Caco-2 (cell line): ENCODE measurements at places on chromosomes 13 and 19. TPM values are rescaled to one million over a fixed set of nuclear protein-coding genes. Genes with fewer than 3 reads are reported as not detected.

SYNGR4 gene
- 0.32 TPM in 1 of 2 replicates, not detected in the other for total RNA-seq

C13orf46 gene
- not detected in 2 replicates for total RNA-seq

- peak overlapping the region; percentile 16 for H3K4me3 ChIP-seq
- DNase-seq: peak; percentile 75
- H3K27ac ChIP-seq: no peak overlapping the region
These were observed 5.4 kb downstream of the KLK1 start for GRCh38 chr19:50817941-50818858.

DNA sequence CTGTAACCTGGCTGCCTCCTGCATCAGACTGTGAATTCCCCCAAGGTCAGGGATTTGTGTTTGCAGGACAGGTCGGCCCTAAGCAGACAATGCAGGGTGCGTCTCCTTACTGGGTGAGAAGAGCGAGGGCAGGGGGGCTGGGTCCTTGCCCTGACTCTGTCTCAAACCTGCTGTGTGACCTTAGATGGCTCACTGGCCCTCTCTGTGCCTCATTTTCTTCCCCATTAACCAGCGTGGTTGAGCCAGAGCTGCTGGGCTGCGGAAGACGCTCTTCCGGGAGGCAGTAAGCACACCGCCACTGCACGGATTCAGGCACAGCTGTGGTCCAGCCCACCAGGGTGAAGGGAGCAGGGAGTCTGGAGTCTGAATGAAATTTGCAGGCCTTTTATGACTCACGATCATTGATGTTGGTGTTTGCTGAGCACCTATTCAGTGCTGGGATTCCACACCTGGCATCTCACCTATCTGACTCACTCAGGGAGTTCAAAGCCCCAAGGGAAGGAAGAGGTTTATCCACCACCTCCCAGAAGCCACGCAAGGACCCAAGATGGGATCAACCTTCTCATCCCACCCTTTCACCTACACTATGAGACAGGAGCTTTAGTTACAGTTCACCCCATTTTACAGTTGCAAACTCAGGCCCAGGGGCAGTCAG is 2.5 kb downstream of the AKT1S1 start:
- peaks cover 9% of the 10 kb centered on the region; the same call in 1 of the 2 replicates for H3K4me1 ChIP-seq
- no peak overlapping the region for H3K27ac ChIP-seq
- H3K36me3 ChIP-seq: peaks cover 6% of the 10 kb centered on the region
- DNase-seq: no peak

GRCh38 chr13:40388617-40389016 is 277.8 kb downstream of the FOXO1 start:
- H3K4me1 ChIP-seq: no peaks in the 10 kb centered on the region
- no peak for DNase-seq
- H3K4me3 ChIP-seq: no peak overlapping the region
- no peaks in the 10 kb centered on the region for H3K36me3 ChIP-seq
- no peak overlapping the region for H3K27ac ChIP-seq

DNA sequence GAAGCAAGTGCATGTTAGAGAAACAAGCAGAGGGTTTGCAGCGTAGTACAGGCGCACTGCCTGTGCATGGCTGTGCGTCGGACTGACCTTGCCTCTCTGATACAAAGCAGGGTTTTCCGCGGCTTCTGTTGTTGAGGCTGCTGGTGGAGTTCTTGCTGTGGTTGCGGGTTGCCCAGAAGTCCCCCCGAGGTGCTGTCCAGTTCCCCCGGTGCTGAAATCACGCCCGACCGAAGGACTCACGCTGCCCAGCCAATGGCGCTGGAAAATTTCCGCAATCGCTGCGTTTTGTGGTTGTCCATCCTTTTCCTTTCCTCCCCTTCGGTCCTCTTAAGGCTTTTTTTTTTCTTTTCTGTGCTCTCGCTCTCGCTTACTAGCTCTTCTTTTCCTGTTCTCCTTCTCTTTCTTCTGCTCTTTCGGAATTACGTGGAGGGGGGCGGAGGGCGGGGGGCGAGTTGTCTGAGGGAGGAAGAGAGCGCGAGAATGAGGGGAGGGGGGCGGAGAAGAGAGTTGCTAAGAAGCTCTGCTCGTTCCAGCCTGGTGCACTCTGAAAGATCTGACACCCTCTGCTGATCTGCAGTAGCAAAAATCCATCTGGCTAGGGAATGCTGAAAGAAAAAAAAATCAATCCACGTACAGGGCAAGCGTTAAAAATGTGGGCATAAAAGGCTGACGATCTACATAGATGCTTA is at the start of gene SLITRK1:
TSS of gene SLITRK1 (minus strand) at position 558 of the 689 bp plus-strand sequence. CDS start 967 bp downstream, outside the sequence.
- no peak within 1 kb of the TSS for H3K27ac ChIP-seq
- no peaks in the 10 kb centered on the region for H3K36me3 ChIP-seq
- no peak within 1 kb of the TSS for H3K4me3 ChIP-seq
- H3K4me1 ChIP-seq: no peaks in the 10 kb centered on the region
- peak; percentile 46 for DNase-seq
- no peaks in the 10 kb centered on the region for H3K27me3 ChIP-seq

DNA sequence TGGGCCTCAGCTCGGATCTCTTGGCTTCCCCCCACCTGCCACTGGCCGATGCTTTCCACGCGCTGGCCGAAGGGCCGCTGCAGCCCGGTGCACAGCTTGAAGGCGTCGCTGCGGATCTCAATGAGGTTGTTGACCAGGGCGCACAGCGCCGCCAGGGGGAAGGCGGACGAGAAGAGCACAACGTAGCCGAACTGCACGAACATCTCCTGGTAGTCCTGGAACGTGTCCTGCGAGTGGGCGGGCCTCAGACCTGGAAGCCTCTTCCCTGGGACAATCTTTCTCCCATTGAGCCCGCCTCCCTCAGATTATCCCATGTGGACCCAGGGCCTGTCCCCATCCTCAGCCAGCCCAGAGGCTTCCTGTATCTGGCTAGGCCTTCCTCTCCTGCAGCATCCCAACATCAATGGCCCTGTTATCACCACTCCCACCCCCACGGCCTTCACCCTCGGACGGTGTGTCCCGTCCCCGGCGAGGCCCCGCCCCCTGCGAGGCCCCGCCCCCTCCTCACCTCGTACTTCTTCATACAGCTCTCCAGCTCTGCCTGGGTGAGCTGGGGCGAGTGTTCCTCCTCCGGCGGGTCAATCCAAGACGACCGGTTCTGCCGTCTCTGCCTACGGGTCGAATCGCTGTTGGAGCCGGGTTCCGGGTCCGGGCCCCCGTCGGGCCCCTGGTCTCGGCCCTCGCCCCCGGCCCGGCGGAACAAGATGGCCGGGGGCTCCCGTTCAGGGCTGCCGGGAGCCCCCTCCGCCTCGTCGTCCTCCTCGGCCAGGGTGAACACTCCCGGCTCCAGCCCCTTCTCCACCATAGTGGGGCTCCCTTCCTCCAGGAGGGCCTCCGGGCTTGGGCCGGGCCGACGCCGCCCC is 6.8 kb downstream of the ANO8 start:
- H3K4me1 ChIP-seq: peaks cover 20% of the 10 kb centered on the region
- H3K36me3 ChIP-seq: peaks cover 1% of the 10 kb centered on the region
- H3K4me3 ChIP-seq: peak overlapping the region; percentile 57
- peak overlapping the region; percentile 50 for H3K27ac ChIP-seq
- H3K27me3 ChIP-seq: no peaks in the 10 kb centered on the region

GRCh38 chr13:113864273-113864890 is 506 bp upstream of the GAS6 start:
- H3K27ac ChIP-seq: no peak overlapping the region
- H3K4me1 ChIP-seq: peaks cover 43% of the 10 kb centered on the region
- no peaks in the 10 kb centered on the region for H3K27me3 ChIP-seq
- no peak for DNase-seq
- H3K4me3 ChIP-seq: peak overlapping the region; percentile 71
- no peaks in the 10 kb centered on the region for H3K36me3 ChIP-seq

DNA sequence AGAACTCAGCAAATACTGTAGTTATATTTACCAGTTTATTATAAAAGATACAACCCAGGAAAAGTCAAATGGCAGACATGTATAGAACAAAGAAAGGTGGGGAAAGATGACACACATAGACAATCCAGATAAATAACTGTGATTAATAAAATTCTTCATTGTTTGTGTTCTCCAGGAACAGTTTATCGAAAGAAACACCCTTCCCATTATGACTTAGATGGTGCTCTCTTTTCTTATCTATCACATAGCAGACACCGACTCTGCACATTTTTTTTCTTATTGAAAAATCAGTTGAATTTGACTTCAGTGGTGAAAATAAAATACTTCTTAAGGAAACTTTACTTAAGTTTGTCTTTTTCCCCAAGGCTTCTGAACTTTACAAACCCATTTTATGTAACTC is 6.2 kb downstream of the ZNF708 start:
- no peaks in the 10 kb centered on the region for H3K36me3 ChIP-seq
- no peaks in the 10 kb centered on the region for H3K4me1 ChIP-seq
- no peaks in the 10 kb centered on the region for H3K27me3 ChIP-seq
- H3K27ac ChIP-seq: no peak overlapping the region
- no peak for DNase-seq

GRCh38 chr13:21130116-21130515 is 46.2 kb downstream of the SKA3 start:
- H3K4me1 ChIP-seq: peaks cover 3% of the 10 kb centered on the region; the same call in 1 of the 2 replicates
- H3K4me3 ChIP-seq: no peak overlapping the region
- no peak overlapping the region for H3K27ac ChIP-seq
- no peak for DNase-seq

DNA sequence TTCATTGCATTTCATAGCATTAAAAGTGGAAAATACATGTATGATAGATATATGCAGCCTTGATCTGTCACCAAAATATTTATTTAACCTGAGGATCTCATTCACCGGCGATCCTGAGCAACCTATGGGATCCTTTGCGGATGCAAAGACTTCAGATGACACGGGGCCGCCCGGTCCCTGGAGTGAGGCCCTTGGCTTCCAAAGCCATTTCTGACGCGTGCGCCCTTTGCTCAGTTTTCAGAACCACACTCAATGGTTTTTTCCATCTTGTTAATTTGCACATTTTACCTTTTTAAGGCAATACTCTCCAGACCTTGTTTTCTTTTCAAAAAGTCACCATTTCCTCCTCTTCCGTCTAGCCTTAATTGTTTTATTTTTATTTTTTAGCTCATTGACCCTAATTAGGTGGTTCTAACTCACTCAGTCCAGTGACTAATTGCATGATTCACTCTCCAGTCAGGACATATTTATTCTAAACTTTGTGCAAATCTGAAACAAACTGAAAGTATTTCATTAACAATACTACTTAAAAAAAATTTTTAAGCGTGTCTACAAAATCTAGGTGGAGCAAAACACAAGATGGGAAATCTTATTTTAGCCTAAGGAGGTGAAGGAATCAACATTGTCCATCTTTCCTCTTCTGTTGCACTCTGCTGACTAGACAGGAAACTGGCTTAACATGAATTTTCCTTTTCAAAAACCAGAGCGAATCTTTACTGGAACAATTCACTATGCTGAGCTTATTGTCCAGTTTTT is 47.9 kb downstream of the COL4A1 start:
- no peaks in the 10 kb centered on the region for H3K27me3 ChIP-seq
- no peak overlapping the region for H3K4me3 ChIP-seq
- H3K36me3 ChIP-seq: no peaks in the 10 kb centered on the region
- no peak for DNase-seq

DNA sequence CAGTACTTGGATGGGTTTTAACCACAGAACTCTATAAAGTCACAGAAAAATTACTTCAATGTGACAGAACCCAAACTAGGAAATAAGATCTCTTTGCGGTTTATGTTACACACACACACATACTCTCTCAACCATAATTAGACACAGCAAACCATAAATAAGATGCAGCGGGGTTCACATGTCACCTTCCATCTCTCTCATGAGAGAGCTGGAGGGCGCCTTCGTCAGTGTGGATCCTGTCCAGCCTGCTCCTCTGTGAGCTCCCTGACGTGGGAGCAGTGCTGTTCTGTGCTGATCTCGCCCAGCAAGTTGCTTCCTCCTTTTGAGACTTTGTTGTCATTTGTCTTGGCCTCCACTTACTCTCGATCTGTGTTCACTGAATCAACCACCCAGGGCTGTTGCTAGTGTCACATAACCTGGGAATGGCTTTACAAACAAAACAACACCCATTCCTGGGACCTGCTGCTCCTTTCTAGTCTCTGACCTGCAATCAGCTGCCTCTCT is 204.9 kb upstream of the KL start:
- no peak overlapping the region for H3K27ac ChIP-seq
- H3K36me3 ChIP-seq: no peaks in the 10 kb centered on the region
- H3K27me3 ChIP-seq: no peaks in the 10 kb centered on the region
- no peak overlapping the region for H3K4me3 ChIP-seq
- no peaks in the 10 kb centered on the region for H3K4me1 ChIP-seq

- H3K4me1 ChIP-seq: peaks cover 28% of the 10 kb centered on the region
- no peak for DNase-seq
- H3K36me3 ChIP-seq: no peaks in the 10 kb centered on the region
- no peaks in the 10 kb centered on the region for H3K27me3 ChIP-seq
- H3K4me3 ChIP-seq: no peak overlapping the region
- H3K27ac ChIP-seq: no peak overlapping the region
These were observed 224.2 kb upstream of the IRS2 start for GRCh38 chr13:110010404-110011138.

- 0 out of 2 replicates have a peak within 1 kb of the TSS, but pooled peaks have one; percentile 3 for H3K4me3 ChIP-seq
- H3K4me1 ChIP-seq: peaks cover 17% of the 10 kb centered on the region
- peak within 1 kb of the TSS; percentile 27 for H3K27ac ChIP-seq
These were observed at the start of gene CEACAM1 for GRCh38 chr19:42528354-42529247. CEACAM1 (minus strand) TSS chr19:42528481; CDS start chr19:42528374, 107 bp downstream.
